ENCODE measurements at places on chromosomes 2 and 18. TPM values are rescaled to one million over a fixed set of nuclear protein-coding genes. Genes with fewer than 3 reads are reported as not detected.
A peak's percentile ranks its signal among the peaks of the same experiment; 100 is the strongest.

Gene CREG2
- total RNA-seq, result 0.18 TPM

Gene GCG
- not detected for total RNA-seq

Gene ASIC4
- total RNA-seq, result not detected

Gene UGT1A6
- not detected for total RNA-seq

Gene IL1B
- total RNA-seq, result not detected

Gene CCBE1
- total RNA-seq, result not detected

Gene RPRM
- not detected for total RNA-seq

GRCh38 chr2:30367232-30368070 is 79.6 kb upstream of the LCLAT1 start:
- no peak overlapping the region for H3K4me3 ChIP-seq
- no peaks in the 10 kb centered on the region for H3K36me3 ChIP-seq
- no peak overlapping the region for H3K27ac ChIP-seq
- DNase-seq, result no peak
- no peaks in the 10 kb centered on the region for H3K4me1 ChIP-seq
- H3K27me3 ChIP-seq, result peaks cover 32% of the 10 kb centered on the region

DNA sequence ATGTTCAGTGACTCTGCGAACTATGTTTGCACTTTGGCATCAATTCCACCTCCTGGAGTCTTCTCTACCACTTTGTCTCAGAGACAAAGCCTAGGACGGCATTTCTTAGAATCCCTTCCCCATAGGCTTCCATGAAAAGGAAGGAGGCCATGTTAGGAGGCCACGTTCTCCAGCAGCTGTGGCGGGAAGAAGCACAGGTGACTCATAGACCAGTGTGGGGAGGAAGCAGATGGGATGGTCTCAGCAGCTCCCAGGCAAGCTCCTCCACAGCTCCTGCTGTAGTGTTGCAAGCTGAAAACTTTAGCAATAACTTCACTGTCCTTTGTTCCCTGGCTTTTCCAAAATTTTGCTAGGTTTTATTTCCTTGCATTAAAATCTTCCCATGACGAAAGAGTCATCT is 781.3 kb upstream of the ID2 start:
- DNase-seq, result no peak
- no peak overlapping the region for H3K27ac ChIP-seq
- H3K36me3 ChIP-seq, result no peaks in the 10 kb centered on the region
- no peak overlapping the region for H3K4me3 ChIP-seq
- H3K27me3 ChIP-seq, result no peaks in the 10 kb centered on the region

GRCh38 chr2:160073284-160073888 is 11.0 kb upstream of the PLA2R1 start:
- no peaks in the 10 kb centered on the region for H3K27me3 ChIP-seq
- no peaks in the 10 kb centered on the region for H3K36me3 ChIP-seq
- DNase-seq, result peak; percentile 12
- no peak overlapping the region for H3K4me3 ChIP-seq
- no peak overlapping the region for H3K27ac ChIP-seq
- no peaks in the 10 kb centered on the region for H3K4me1 ChIP-seq

DNA sequence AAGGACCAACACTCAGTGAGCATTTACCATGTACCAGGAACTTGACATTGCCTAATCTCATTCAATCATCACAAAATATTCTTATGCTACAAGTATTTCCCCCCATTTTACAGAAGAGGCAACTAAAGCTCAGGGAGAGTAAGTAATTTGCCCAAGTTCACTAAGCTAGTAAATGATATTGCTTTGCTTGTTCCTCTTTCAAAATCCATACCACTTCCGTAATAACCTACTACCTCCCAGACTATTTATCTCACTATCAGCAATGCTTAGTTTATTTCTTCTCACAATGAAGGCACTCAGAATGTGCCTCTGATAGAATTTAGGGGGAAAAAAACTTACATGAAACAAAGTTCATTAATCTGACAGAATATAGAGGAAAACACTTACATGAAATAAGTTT is 1070.9 kb upstream of the FANCL start:
- no peak overlapping the region for H3K4me3 ChIP-seq
- DNase-seq, result no peak
- H3K4me1 ChIP-seq, result no peaks in the 10 kb centered on the region
- H3K27me3 ChIP-seq, result no peaks in the 10 kb centered on the region
- no peak overlapping the region for H3K27ac ChIP-seq

GRCh38 chr18:78735131-78736014 is 244.2 kb upstream of the SALL3 start:
- H3K27ac ChIP-seq, result no peak overlapping the region
- DNase-seq, result no peak
- H3K36me3 ChIP-seq, result no peaks in the 10 kb centered on the region
- H3K4me3 ChIP-seq, result no peak overlapping the region
- H3K4me1 ChIP-seq, result no peaks in the 10 kb centered on the region

DNA sequence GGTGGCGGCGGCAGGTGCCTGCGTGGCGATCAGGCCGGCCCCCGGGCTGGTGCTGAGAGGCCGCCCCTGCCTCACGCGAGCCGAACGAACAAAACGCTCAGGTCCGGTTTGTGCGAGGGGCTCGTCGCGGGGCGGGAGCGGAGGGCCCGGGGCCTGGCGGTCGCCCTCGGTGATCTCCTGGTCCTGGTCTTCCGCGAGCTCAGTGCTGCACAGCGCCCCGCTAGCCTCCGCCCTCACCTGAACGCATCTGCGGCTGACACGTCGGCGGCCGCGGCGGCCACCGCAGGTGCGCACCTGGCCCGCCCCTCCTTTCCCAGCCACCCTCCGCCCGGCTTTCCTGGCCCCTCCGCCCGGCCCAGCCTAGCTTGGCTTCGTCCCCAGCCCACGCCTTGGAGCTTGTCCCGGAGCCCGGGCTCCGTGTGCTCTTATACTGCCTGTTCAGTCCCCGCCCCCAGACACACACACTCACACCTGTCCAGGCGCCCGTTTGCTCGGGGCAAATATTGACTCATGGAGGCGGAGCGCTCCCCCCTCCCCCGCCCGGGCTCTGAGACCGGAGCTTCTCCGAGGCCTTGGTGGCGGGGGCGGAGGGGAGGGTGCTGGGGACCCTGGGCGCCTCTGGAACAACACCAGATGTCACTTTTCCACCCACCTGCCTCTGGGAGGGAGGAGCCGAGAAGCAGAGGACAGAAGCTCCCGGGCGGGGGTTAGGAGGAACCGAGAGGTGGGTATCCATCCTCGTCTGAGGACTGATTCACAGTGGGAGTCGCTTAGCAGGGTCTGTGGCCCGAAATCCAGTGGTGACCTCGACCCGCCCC is 8.6 kb upstream of the CRYBA2 start:
- no peaks in the 10 kb centered on the region for H3K36me3 ChIP-seq
- H3K4me3 ChIP-seq, result peak overlapping the region; percentile 64
- H3K4me1 ChIP-seq, result peaks cover 24% of the 10 kb centered on the region
- DNase-seq, result peak; percentile 93
- peaks cover 40% of the 10 kb centered on the region for H3K27me3 ChIP-seq

DNA sequence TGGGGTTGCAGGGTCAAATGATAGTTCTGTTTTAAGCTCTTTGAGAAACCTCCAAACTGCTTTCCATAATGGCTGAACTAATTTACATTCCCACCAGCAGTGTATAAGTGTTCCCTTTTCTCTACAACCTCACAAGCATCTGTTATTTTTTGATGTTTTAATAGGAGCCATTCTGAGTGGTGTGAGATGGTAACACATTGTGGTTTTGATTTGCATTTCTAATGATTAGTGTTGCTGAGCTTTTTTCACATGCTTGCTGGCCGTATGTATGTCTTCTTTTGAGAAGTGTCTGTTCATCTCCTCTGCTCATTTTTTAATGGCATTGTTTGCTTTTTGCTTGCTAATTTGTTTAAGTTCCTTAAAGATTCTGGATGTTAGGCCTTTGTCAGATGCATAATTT is 107.7 kb downstream of the PDE11A start:
- H3K4me1 ChIP-seq, result peaks cover 2% of the 10 kb centered on the region
- H3K27ac ChIP-seq, result no peak overlapping the region
- DNase-seq, result no peak
- no peaks in the 10 kb centered on the region for H3K36me3 ChIP-seq

GRCh38 chr2:11260979-11261378 is 83.5 kb downstream of the ROCK2 start:
- no peak for DNase-seq
- H3K4me3 ChIP-seq, result no peak overlapping the region
- no peaks in the 10 kb centered on the region for H3K27me3 ChIP-seq
- H3K27ac ChIP-seq, result no peak overlapping the region
- no peaks in the 10 kb centered on the region for H3K4me1 ChIP-seq

DNA sequence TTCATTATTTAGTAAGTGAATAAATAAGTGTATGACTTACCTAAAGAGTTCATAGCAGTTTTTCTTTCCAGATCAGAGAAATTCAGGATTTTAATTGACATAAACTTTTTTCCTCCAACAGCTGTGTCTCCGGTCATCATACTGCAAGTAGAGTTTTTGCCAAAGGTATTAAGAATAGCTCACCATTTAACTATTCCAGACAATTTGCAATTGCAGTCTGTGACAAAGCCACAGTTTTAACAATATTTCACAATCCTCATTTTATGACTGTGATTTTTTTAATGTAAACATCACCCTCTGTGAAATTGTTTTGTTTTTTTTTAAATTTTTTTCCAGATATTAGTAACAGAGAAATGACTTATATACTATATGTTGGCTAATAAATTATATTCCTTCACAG is 199.1 kb downstream of the TRIB2 start:
- no peak overlapping the region for H3K27ac ChIP-seq
- no peak overlapping the region for H3K4me3 ChIP-seq
- no peaks in the 10 kb centered on the region for H3K27me3 ChIP-seq
- no peaks in the 10 kb centered on the region for H3K36me3 ChIP-seq
- no peak for DNase-seq
- H3K4me1 ChIP-seq, result no peaks in the 10 kb centered on the region

GRCh38 chr18:36141576-36141975 is 11.9 kb downstream of the ELP2 start:
- no peak overlapping the region for H3K4me3 ChIP-seq
- no peak overlapping the region for H3K27ac ChIP-seq
- no peak for DNase-seq
- H3K27me3 ChIP-seq, result no peaks in the 10 kb centered on the region
- no peaks in the 10 kb centered on the region for H3K4me1 ChIP-seq
